C1 segment of cervical spinal cord (tissue), 14 donors: ENCODE measurements at places on chromosomes 5 and 9.

GRCh38 chr9:121556580-121556979, 56.9 kb upstream of the GGTA1 start:
- no peak for DNase-seq

DNA sequence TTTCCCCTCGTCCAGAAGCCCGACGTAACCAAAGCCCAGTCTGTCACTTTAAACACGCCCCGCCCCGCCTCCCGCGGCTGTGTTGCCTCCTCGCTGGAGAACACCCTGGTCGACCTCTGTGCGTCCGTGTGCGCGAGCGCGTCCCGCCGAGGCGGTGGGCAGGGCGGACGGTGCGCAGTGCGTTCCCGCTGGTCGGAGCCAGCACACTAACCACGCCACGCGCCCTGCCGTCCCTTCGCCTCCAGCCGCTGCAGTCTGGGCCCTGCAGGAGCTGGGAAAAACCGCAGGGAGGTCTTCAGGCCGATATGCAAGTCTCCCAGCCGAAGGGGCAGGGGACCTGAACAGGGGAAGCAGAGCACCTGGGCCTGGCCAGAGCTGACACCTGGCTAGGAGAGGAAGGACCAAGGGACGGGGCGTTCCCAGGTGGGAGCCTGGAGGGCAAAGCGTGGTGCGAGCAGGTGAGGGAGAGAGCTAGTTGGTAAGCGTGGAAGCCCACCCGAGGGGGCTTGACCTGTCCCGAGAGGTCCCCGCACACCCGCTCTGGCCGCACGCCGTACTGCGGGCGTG, 1.3 kb upstream of the PHPT1 start:
- no peak for DNase-seq

GRCh38 chr9:77475641-77476473, 172.3 kb downstream of the GNA14 start:
- DNase-seq = no peak

DNA sequence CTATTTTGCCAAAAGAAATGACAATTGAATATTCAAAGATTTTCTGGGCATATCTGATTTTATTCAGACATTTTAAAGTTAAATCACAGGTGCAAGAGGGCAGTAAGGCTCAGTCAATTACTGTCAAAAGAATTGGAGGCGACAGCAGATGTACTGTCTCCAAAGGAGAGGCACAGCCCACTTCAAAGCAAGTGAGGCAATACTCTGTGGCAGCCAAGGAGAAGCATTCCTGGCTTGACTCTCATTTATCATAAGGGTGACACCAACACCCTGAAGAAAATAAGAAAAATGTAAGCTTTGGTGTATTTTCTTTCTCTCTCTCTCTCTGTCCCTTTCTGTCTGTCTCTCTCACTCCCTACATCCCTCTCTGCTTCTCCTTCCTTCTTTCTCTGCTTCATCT, 93.3 kb downstream of the SVEP1 start:
- no peak for DNase-seq

GRCh38 chr5:52684051-52684450, 103.7 kb upstream of the ITGA1 start:
- DNase-seq = no peak
